WTC11 (cell line): ENCODE measurements at places on chromosomes 12 and 14. TPM values are rescaled to one million over a fixed set of nuclear protein-coding genes. Genes with fewer than 3 reads are reported as not detected.

DNA sequence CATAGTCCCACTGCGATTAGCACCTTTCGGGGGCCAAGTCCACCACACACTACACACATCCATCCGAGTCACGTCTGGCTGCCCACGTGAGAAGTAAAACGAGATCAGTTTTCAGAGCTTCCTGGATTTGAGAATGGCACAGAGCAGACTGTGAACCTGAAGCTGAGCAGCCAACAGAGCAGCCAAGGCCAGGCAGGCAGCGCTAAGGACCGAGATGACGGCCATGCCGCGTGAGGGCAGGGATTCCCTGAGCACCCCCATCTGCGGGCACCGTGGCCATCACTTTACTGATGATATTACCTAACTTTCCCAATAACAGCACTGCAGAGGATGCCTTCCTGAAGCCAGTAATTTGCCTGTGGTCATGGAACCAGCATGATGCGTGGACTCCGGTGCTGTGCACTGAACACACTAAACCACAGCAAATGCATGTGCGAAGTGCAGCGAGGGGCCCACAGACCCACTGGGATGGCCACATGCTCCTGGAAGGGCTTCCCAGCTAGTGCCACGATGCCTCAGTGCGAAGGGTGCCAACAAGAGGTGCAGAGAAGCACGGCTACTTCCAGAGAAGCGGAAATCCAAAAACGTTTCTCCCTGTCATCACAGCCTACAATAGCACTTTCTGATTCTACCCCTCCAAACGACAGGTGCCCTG lies 56.0 kb downstream of the RNF34 start:
- DNase-seq, result no peak

DNA sequence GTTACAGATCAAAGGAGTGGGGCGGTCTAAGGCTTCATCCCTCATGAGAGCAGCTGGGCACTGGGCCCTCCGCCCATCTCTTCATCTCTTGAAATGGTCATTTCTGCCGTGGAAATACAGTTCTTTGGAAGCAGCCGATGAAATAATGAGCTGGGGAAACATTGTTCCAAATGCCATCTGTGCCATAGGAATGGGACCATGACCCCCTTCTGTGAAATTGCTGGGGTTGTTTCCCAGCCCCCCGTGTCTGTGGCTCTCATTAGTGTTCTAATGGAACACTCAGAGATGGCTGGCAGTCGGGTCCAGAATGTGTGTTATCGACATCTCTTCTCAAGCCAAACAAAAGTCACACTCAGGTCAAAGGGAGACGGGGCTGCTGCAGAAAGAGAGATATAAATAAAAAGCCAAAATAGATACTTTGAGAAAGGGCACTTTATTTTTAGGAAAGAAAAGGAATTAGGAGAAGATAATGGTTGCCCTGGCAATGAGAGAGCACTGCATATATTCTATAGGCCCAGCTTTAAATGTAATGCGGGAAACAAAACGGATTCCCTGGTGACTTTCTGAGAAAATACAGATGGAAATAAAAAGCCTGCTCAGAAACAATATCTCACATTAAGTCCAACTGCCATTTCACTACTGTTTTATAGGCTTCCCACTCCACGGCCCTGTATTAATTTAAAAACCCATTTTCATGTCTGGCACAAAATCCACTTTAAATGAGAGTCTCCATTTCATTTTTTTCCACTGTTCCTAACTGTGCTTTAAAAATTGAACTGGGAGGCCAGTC lies 107.1 kb downstream of the TTC8 start:
- no peak for DNase-seq

GRCh38 chr12:98741556-98742265 lies 96.6 kb downstream of the APAF1 start:
- no peak for DNase-seq

- no peak for DNase-seq
These were observed 6.5 kb downstream of the KRT5 start for GRCh38 chr12:52513736-52514135.

CYP46A1 gene
- 0.57 to 0.77 TPM (median 0.73 TPM) in 3 replicates for total RNA-seq

- DNase-seq, result no peak
These were observed 360.4 kb downstream of the PCNX1 start for GRCh38 chr14:71267691-71268090.

GRCh38 chr12:56551070-56551469 lies 29.4 kb downstream of the RBMS2 start:
- no peak for DNase-seq

DNA sequence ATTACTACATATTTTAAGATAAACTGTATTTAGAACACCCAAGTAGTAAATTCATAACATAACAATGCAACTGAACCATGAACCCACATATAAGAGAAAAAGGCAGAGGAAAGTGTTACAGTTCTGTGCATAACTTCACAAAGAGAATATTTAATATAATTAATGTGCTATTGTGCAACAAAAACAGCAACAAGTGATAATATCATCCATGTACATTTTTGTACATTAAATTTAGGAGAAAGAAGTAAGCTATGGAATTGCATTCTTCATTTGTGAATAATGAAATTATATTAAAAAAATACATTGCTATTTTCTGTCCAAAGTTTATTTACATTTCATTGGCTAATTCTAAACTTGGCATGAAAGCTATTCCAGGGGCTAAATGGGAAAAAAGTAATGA lies 72.6 kb downstream of the PLEKHG7 start:
- no peak for DNase-seq

GRCh38 chr12:121167232-121167820 lies 34.6 kb downstream of the P2RX7 start:
- no peak for DNase-seq

DNA sequence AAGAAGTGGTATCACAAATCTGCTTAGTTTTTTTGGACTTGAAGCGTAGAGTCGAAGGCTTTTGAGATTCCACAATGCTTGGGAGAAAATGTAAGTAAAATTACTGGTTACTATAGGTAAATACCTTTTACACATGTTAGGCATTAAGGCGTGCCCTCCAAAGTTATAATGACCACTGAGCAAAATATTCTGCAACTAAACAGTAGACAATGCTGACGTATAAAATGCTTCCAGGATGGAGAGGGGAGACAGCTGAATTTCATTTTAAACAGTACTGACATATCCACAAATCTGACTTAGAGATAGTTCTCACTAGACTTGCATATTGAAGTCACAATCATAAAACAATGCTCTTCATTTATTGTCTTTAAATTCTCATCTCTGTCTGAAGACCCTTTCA lies 144.5 kb upstream of the DCN start:
- no peak for DNase-seq

GRCh38 chr12:111430433-111431353 lies 25.0 kb downstream of the SH2B3 start:
- no peak for DNase-seq

USP44 gene
- 93.4 to 120 TPM (median 116 TPM) in 3 replicates for total RNA-seq

- DNase-seq, result no peak
These were observed 20.6 kb upstream of the CLEC2D start for GRCh38 chr12:9648701-9649531.

- no peak for DNase-seq
These were observed 309.4 kb downstream of the MDGA2 start for GRCh38 chr14:47366006-47366405.

GRCh38 chr14:103109535-103110441 lies 13.5 kb upstream of the TNFAIP2 start:
- no peak for DNase-seq

- DNase-seq, result no peak
These were observed 144.0 kb downstream of the ADAMTS20 start for GRCh38 chr12:43407816-43408645.

SERPINA1 gene
- 5.1 to 7.2 TPM (median 6.8 TPM) in 3 replicates for total RNA-seq

- no peak for DNase-seq
These were observed 49.2 kb upstream of the SGPP1 start for GRCh38 chr14:63777024-63777423.

DNA sequence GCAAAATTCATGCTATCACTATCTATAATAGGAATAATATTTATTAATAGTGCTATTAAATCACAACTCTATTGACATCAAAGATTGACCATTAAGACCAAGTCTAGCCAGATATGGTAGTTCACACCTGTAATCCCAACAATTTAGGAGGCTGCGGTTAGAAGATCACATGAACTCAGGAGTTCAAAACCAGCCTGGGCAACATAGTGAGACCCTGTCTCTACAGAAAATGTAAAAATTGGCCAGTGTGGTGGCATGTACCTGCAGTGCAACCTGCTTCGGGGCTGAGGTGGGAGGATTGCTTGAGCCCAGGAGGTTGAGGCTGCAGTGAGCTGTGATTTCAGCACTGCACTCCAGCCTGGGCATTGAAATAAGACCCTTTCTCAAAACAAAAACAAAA lies 11.0 kb downstream of the VEZT start:
- no peak for DNase-seq

TPCN1 gene
- 29.0 to 32.7 TPM (median 30.7 TPM) in 3 replicates for total RNA-seq

OTOGL gene
- 0.39 to 0.62 TPM (median 0.55 TPM) in 3 replicates for total RNA-seq

CELA1 gene
- total RNA-seq, result not detected in 3 replicates

LRTM2 gene
- total RNA-seq, result 0.30 to 0.66 TPM (median 0.34 TPM) in 3 replicates

POMT2 gene
- total RNA-seq, result 31.3 to 38.7 TPM (median 35.2 TPM) in 3 replicates

DNA sequence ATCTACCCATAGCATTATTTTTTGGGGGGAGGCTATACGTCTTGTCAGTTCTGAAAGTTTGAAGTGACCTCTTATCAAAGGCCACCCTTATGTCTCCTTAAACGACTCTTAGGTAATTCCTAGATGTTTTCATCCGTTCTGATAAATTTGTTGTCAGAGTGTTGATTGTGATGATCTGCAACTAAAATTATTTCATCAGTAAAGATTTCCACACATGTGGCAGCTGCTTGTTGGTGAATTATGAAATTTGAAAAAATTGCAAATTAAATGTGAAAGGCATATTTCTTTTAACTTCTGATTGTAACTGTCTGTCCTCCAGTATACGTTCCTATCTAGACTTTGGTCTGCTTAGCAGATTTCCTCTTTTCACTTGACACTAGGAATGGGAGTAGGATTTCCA lies 1.4 kb downstream of the ADIPOR2 start:
- DNase-seq, result no peak

SMARCD1 gene
- total RNA-seq, result 150 to 165 TPM (median 152 TPM) in 3 replicates

GRCh38 chr14:93073910-93074769 lies 41.6 kb downstream of the ITPK1 start:
- no peak for DNase-seq

DNA sequence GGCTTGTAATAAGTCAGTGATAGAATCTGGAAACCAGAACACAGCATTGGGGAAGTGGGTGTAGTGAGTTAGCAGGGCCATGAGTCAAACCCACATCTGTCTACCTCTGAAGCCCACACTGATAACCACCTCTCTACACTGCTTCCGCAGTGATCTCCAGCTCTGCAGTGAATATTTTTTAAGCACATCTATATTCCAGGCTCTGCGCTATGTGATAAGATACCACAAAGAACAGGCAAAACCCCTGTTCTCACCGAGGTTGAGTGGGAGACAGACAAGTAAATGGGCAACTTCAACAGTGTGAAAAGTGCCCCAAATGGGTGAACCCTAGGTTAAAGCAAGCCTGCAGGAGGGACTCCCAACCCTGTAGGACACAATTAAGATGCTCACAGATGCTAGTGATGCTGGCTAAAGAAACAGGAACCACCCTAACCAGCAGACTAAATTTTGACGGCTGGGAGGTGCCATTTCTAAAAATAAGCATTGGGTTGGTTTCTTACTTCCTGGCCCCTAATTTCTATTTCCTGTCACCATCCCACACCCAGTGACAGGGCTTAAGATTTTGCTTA lies 375.0 kb downstream of the DPF3 start:
- DNase-seq, result no peak

DNA sequence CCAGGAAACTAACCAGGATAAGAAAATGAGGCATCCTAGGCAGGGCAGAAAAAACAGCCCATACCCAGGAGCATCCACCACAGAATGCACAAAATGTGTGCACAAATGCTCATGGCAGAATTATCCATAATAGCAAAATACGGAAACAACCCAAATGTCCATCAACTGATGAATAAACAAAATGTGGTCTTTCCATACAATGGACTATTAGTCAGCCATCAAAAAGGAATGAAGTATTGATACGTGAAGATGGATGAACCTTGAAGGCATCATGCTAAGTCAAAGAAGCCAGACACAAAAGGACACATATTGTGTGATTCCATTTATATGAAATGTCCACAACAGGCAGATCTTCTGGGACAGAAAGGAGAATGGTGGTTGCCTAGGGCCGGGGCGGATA lies 19.1 kb downstream of the HRK start:
- no peak for DNase-seq

PDE3A gene
- 2.2 to 2.8 TPM (median 2.3 TPM) in 3 replicates for total RNA-seq

- no peak for DNase-seq
These were observed 150.3 kb downstream of the TGFB3 start for GRCh38 chr14:75831455-75831854.

HHIPL1 gene
- total RNA-seq, result 1.2 to 2.0 TPM (median 1.5 TPM) in 3 replicates

C1S gene
- 6.2 to 8.8 TPM (median 7.6 TPM) in 3 replicates for total RNA-seq

GRCh38 chr14:49977126-49977841 lies 84.4 kb downstream of the ARF6 start:
- no peak for DNase-seq
